Activated CD8-positive, alpha-beta memory T cell treated with anti-CD3 and anti-CD28 coated beads, Interleukin-2, amount 50 U/mL, for 4 hours (primary cell): ENCODE measurements at places on chromosomes 12 and 14.
A peak's percentile ranks its signal among the peaks of the same experiment; 100 is the strongest.

GRCh38 chr12:52523824-52524223 lies 3.6 kb upstream of the KRT5 start:
- DNase-seq = no peak

GRCh38 chr14:99969673-99970322 lies 95.4 kb upstream of the EVL start:
- no peak for DNase-seq

DNA sequence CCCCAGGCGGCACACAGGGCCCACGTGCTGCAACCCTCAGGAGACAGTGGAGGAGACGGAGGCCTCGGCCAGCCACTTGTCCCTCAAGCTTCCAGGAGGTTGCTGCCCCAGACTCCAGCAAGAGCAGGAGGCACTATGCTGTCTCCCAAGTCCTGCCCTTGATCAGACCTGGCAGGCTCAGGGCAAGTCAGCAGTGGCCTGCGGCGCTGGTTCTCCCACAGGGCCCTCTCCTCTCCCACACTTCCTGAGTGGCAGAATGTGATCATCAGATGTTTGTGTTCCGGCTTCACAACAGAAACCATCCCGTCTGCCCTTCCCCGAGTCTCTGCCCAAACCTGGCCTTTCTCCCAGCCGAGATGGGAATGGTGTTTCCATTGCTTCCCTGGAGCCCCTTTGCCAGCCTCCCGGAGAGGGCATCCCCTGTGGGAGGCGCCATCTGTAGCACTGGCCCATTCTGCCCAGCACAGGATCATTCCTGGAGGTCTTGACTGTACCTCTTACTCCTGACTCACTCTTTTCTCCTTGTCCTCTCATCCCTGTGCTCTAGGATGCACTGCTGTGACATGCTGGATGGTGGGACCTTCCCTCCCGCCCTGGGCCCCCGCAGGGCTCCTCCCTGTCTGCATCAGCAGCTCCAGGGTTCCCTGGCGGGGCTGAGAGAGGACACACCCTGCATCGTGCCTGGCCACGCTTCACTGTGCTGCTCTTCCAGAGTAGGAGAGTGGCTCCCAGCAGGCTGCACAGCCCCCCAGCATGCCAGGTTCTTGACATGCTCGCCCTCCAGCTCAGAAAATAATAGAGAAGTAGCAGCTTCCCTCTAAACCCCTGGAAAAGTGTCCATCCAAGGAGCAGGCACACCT lies 114.7 kb upstream of the FKBP4 start:
- DNase-seq = no peak

DNA sequence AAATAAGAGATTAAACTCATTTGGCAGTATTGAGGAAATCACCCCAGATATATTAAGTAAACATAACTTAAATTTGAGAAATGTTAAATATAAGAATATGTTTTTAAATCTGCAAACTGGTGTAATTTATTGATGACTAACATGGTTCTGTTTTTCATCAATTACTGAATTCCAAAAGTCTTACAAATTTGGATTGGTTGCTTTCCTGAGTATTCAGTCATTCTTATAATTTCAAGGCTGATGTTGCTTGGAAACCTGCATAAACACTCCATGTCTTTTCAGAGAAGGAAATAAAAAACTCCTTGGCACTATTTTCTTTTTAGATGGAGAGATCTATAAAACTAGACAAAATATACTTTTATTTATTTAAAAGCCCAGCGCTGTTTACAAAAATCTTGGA lies 71.7 kb downstream of the NOVA1 start:
- DNase-seq = no peak

DNA sequence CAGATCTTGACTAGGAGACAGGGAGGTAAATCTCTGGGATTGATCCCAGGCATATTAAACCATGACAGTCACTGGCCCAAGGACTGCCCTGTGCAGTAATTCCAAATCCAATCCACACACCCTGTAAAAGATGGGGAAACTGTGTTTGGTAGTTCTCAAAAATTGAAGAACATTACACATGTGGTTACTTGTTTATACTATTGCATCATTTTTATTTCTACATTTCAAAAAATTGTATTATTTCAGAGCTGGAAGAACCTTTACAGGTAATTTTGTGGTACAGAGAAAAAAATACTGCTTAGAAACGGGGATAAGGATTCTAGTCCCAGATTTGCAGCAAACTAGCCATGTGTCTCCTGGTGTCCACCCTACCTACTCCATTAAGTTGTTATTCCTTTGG lies 400.5 kb downstream of the LRIG3 start:
- DNase-seq = no peak

DNA sequence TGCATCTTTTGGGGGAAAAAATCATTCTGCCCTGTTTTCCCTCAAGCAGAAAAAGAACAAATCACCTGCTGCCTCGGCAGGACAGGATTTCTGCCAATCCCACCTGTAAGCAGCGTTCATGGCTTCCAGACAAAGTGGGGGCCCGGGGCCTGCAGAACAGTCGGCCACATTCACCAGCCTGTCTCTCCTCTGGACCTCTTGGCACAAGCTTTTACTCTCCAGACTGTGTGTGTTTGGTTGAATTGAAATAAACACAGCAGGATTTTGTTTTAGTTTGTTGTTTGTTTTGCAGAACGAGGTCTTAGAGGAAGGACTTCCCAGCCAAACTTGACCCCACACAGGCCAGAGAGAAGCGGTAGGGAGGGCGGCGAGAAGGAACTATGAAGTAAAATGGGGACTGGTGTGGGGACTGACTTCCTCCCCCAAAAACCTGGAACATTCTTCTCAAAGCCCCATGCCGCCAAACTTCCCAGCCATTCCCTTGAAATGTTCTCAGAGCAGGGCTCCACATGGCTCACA lies 41.7 kb upstream of the FOS start:
- no peak for DNase-seq

DNA sequence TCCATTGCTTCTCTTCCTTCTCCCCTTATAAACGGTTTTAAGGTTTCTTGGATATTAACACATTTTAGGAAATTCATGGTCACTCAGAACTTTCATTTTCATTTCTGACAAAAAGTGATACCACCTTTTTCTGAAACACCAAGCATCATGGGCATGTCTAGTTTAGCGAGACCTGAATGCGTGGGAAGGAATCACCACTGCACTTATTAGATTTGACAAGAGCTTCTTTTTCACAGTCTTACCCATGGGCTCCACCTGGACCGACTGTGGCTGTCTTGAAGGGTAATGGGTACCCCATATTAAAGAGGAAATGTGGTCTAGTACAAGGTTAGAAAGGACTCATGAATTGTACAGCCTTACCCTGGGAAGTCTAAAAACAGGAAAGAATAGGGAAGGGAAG lies 95.4 kb downstream of the KCNK10 start:
- DNase-seq = no peak

DNA sequence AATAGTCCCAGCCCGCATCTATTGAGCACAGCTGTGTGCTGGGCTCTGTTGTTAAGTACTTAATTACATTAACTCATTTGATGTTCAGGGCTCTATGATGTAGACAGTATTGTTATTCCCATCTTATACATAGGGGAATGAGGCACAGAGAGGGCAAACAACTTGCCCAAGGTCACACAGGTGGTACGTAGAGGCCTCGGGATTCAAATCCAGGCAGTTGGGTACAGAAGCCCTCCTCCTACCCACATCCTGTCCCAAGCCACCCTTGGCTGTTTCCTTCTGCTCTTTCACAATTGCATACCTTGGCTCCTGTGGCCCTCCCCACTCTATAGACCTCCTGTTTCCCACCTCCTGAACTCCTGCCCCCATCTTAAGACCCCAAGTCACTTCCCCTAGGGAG lies 10.0 kb upstream of the GPR68 start:
- DNase-seq = no peak

- DNase-seq = no peak
Measured at GRCh38 chr12:3557791-3558620, 67.0 kb downstream of the PRMT8 start.

DNA sequence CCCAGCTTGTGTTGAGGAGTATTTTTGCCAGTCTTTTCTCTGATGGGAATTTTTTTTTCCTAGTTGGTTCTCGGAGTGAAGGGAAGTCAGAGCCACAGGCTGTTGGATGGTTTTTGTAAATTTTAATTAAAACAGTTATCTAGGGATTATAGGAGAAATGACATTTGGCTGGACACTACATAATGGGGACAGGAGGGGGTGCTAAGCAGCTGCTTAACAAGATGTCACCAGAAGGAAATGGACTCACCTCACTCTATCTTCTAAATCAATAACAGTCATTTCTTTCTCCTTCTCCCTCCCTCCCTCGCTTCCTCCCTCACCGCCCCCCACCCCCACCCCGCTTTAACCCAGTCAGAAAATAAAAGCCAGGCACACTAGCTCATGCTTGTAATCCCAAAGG lies 93.4 kb upstream of the TMEM233 start:
- no peak for DNase-seq

GRCh38 chr12:67842124-67842523 lies 147.1 kb upstream of the IFNG-AS1 start:
- no peak for DNase-seq

- no peak for DNase-seq
Measured at GRCh38 chr14:44778604-44779003, 183.1 kb downstream of the KLHL28 start.

GRCh38 chr14:77026166-77026929 lies 2.2 kb downstream of the IRF2BPL start:
- no peak for DNase-seq

GRCh38 chr12:40738856-40739255 lies 46.6 kb downstream of the CNTN1 start:
- no peak for DNase-seq

DNA sequence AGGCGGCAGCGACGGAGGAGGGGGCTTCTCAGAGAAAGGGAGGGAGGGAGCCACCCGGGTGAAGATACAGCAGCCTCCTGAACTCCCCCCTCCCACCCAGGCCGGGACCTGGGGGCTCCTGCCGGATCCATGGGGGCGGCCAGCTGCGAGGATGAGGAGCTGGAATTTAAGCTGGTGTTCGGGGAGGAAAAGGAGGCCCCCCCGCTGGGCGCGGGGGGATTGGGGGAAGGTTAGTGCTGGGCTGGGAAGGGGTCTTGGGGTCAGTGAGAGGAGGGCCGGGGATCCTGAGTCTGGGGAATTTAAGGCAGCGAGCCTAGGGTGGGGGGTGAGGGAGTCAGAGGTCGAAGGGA lies 203 bp downstream of the NFATC4 start:
- DNase-seq = no peak

- DNase-seq = no peak
Measured at GRCh38 chr14:60631842-60632241, 17.4 kb downstream of the SIX1 start.

DNA sequence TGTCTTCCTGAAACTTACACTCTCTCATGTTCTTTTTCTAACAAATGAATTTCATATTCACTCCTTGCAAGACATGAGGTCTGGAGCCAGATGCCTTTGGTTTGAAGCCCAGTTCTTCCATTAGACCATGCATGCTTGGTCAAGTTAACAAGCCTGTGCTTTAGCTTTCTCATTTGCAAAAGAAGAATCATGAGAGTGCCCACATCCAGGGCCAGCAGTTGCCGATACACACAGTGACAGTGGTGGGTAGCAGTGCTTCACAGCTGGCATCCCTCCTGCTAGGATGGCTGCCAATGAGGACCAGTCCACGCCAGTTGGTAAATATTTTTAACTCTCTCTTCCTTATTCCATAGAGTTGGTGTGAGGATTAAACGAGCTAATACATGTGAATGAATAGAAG lies 163.1 kb downstream of the PHLDA1 start:
- no peak for DNase-seq

GRCh38 chr14:82359201-82359600 lies 825.5 kb upstream of the SEL1L start:
- DNase-seq = no peak

GRCh38 chr14:71183876-71184689 lies 276.8 kb downstream of the PCNX1 start:
- no peak for DNase-seq

- DNase-seq = no peak
Measured at GRCh38 chr12:127811988-127812387, 455.0 kb upstream of the TMEM132C start.

GRCh38 chr14:50117456-50117855 lies 1.1 kb upstream of the VCPKMT start:
- DNase-seq = no peak

GRCh38 chr12:94273272-94273671 lies 124.9 kb downstream of the PLXNC1 start:
- DNase-seq = no peak

DNA sequence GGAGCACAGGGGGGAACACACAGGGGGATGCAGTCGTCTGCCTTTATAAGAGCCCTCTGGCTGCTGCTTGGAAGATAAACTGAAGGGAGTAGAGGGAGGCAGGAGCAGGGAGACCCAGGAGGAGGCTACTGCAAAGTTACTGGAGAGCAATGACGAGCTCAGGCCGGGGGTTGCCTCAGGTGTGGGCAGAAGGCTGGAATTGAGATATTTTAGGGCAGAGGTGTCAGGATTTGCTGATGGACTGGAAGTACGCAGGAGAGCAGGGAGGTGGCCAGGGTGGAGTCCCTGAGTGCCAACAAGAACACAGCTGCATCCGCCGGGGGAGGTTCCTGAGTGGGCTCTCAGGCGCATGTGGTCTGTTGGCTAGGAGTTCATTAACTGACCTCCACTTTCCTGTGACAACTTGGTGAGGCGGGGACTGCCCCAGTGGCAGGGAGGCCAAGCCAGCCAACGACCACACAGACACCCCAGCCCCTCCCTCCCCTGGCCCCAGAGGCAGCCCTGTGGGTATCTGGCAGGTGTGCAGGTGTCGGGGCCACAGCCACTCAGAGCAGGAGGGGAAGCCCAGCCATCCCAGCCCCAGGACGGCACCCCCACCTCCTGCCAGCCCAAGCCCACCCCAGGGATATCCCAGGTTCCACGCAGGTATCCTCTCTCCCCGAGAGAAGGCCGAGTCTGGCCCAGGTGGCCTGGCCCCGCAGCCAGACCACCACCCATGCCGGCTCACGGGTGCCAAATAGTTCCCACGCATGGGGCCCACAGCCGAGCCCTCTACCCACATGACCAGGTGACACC lies 85.4 kb downstream of the NCOR2 start:
- no peak for DNase-seq

GRCh38 chr12:48263617-48264016 lies 60.5 kb upstream of the OR10AD1 start:
- no peak for DNase-seq

DNA sequence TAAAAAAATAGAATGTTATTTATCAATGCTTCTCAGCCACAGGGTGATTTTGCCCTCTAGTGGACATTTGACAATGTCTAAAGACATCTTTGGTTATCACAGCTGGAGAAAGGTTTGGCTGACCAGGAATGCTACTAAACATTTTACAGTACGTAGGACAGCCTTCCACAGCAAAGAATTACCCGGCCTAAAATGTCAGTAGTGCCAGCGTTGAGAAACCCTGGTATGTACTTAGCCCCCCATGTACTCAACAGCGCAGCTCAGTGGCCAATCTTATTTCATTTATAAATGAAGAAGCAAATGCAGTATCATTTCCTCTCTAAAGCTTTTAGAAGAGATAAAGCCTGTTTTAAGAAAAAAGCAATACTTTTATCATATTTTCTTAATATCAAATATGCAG lies 5.8 kb downstream of the MARK3 start:
- DNase-seq = peak; percentile 46
